ENCODE measurements at places on chromosomes 12 and 14.

- DNase-seq, result no peak
These were observed 153.6 kb upstream of the TMCC3 start for GRCh38 chr12:94803939-94804338.

- DNase-seq, result no peak
These were observed 49.8 kb downstream of the CNTN1 start for GRCh38 chr12:40742041-40742440.

- DNase-seq, result peak; percentile 67
These were observed 148.9 kb downstream of the PPM1H start for GRCh38 chr12:62785941-62786559.

DNA sequence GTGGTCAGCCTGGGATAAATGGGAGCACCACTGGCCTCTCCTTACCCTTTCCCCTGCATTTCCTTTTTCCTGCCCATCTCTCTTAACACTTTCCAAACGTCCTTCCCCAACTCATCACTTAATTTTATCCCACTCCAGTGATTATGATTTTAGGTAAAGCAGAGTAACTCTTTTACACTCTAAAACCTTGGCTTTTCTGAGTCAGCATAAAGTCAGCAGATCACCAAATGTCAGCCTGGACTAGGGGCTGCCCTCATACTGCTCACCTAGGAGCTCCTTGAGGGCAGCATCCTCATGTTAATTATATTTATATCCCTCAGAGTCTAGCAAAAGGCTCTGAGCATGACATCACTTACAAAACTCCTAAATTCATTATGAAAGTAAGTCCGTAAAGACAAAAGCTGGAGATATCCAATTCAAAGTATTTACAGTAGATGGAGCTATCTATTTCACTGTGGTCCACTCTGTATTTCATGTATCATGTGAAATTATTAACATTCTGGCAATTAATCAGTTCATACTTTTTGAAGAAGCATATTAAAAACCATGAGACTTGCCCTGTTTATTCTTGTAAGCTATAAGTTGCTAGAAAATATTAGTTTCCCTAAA lies 17.0 kb upstream of the DICER1 start:
- no peak for DNase-seq

GRCh38 chr14:61503167-61503801 lies 181.9 kb downstream of the PRKCH start:
- peak; percentile 65 for DNase-seq

DNA sequence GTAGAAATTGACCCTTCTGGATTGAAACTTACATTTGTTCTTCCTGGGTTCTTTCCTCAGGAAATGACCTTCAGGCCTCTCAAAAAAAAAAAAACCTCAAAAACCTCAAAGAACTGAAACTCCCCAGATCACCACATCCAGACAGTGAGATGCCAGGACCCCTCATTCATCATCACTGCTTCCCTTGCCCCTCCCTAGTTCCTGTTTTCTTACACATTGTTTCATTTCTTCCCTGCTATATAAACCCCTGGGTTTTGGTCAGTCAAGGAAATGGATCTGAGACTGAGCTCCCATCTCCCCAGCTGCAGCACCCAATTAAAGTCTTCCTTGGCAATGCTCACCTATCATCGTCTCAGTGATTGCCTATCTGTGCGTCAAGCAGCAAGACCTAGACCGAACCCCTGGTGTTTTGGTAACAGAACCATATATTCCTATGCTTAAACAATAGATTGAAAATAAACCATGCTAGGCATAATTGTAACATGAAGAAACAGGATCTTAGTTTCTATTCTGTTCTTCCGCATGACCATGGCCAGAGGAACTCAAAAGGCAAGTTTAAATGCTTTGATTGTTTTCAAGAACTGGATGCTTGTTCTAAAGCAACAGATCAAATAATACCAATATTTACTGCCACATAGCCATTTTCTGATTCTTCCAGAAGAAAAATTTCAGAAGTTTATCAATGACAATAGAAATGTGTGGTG lies 108.0 kb upstream of the MAX start:
- no peak for DNase-seq

DNA sequence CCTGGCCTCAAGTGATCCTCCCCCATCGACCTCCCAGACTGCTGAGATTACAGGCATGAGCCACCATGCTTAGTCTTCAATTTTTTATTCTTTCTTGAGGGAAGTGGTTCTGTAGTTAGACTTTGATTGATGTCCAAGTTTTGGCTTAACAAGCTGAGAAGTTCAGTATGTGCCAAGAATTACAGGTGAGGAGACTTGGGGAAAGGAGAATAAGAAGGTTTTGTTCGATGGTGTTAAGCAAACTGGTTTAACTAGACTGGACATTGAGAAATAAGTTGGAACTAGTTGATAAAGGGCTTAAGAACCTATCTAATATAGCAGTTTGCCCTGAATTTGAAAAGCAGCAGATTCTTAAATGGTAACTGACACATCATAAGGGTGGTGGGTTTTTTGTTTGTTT lies 32.6 kb upstream of the PLEKHD1 start:
- DNase-seq, result no peak

DNA sequence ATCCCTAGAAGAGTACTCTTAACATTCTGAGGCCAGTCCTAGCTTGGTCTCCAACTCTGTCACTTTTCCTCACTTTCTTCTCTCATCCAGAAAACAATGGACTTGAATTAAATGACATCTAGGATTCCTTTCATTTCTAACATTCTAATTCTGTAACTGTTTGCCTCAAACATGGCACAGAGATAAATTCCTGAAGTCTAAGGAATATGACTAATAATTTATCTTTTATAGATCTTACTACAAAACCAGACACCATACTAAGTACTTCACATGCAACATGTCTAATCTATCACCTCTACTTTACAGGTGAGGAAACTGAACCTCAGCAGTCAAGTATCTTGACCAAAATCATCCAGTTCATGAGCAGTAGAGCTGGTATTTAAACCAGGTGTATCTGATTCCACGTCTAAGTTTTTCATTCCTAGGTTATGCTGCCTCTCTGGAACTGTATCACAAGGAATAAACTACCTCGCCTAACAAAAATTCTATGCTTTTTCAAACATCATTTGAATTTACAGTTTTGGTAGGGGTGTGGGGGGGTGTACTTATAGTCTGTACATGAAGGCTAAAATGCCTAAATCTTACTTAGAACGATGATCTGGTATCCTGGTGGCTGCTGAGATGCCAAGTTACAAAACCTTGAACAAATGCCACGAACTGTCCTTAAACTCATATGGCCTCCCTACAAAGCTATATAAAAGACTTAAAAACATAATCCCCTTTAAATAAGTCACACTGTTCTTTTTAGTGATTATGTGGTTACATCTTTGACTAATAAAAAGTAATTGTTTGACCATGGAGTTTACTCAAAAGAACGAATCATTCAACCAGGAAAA lies 41.6 kb downstream of the ATXN2 start:
- DNase-seq, result no peak

GRCh38 chr12:108597559-108598471 lies at the start of gene TMEM119:
Gene TMEM119, minus strand, starts transcription at chr12:108598084. Its CDS starts 5,701 bp downstream, at chr12:108592383.
- DNase-seq, result peak; percentile 79

DNA sequence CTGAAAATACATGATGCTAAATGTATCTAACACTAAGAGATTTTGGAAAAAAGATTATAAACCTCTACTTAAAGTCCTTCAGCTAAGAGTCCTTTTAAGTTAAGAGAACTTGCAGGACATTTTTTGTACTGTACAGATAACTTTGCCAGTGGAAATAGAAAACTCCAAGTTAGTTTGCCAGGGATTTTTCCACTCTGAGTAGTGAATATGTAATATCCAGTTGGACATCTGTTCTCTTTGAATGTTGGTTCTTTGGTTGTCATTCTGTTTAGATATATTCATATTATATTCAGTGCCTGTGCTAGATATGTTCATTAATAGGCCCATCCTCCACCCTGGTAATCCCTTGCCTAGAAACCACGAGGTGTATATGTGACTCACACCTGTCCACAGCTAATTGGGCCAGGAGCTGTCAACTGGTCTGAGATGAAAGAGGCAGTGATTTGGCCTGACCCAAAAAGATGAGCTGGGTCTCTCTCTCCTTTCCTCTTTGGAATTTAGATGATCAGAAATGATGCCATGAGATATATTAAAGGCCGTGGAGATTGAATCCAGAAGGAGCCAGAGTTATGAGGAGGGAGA lies 261.0 kb upstream of the LRIG3 start:
- no peak for DNase-seq
